ENCODE measurements at places on chromosomes 5 and 9.
A peak's percentile ranks its signal among the peaks of the same experiment; 100 is the strongest.

DNA sequence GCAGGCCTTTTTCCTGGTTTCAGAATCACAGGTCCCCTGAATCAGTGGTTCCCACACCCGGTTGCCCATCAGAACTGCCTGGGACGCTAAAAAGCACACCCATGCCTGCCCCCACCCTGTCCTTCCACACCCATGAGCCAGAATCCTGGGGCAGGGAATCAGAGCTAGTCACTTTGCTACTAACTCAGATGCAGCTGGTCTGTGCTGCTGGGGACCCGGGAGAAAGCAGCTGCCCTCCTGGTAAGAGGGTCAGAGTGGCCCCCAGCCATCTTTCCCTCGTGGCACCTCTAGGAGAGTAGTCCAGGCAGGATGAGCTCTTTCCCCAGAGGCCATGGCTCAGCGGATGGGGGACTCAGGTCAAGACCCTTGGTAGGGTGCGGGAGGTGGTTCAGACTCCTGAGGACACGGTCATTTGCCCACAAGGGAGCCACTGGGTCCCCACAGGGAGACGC, 11.3 kb upstream of the NUP214 start:
- no peak for DNase-seq

- no peak for DNase-seq
Observed at GRCh38 chr9:94881454-94881853, 155.0 kb downstream of the AOPEP start.

DNA sequence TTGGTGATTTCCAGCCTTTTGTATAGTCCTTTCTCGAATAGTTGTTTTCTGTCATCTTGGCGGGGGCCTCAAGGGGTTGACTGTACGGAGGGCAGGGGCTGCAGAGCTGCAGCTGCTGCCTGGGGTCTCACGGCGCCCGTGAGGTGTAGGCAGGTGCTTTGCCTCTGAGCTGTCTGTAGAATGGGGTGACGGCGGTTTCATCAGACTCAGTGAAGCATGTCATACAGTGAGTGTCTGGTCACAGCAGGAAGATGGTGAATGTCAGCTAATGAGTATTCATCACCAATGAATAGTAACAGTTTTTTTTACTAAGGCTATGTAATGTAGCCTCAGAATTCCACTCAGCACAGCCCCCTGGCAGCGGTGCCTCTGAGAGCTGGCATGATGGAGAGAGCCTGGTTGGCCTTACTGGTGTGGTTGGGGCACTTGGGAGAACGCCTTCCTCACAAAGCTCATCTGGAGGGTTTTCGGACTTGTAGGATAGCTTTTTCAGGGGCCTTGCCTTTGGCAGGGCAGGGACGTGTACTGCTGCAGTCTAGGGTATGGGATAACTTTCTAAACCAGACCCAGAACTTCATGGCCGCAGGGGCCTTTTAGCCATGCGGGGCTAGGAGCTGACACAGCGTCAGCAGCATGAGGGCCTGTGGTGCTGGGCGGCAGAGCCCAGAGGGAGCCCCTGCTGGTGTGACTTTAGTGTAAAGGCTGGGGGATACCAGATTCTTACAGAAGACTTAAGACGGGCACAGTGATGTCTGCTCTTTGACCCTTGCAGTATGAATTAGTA, 15.0 kb downstream of the TENT4A start:
- DNase-seq = peak; percentile 28

DNA sequence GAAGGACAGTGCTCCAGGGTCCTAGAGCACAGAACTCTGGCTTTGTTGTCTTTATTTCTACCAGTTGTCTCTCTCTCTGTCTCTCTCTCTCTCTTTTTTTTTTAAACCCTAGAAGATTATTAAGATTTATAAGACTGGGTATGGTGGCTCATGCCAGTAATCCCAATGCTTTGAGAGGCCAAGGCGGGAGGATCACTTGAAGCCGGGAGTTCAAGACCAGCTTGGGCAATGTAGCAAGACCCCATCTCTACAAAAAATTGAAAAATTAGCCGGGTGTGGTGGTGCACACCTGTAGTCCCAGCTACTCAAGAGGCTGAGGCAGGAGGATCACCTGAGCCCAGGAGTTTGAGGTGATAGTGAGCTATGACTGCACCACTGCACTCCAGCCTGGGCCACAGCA, 65.0 kb upstream of the ABL1 start:
- DNase-seq = no peak

GRCh38 chr9:126404459-126404858, 77.8 kb downstream of the MVB12B start:
- no peak for DNase-seq

DNA sequence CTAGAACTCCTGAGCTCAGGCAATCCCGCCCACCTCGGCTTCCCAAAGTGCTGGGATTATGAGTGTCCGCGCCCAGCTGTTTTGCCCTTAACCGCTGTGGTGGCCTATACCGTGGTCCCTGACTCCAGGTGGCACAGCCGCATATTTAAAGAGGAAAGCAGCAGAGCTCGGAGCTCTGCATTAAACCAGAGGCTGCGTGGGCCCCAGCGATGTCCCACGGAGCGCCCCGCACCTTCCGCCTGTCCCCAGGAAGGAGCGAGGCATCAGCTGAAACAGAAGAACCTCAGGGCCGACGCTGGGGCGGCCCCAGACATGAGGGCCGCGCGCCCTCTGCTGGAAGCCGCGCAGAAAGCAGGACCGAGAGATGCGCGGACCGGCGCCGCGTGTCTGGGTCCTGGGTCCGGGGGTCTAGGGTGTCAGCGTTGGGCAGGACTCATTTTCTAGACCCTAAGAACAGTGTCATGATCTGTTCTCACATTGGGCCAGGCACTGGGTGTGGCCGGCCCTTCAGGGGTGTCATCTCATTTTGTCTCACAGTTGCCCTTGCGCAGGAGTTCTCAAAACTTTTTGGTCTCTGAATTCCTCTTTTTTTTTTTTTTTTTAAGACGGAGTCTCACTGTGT, 37.7 kb downstream of the LAMC3 start:
- DNase-seq = no peak

GRCh38 chr9:125140576-125140975, 2.8 kb downstream of the SCAI start:
- no peak for DNase-seq

- no peak for DNase-seq
Observed at GRCh38 chr5:75656311-75657003, 45.2 kb downstream of the ANKDD1B start.

DNA sequence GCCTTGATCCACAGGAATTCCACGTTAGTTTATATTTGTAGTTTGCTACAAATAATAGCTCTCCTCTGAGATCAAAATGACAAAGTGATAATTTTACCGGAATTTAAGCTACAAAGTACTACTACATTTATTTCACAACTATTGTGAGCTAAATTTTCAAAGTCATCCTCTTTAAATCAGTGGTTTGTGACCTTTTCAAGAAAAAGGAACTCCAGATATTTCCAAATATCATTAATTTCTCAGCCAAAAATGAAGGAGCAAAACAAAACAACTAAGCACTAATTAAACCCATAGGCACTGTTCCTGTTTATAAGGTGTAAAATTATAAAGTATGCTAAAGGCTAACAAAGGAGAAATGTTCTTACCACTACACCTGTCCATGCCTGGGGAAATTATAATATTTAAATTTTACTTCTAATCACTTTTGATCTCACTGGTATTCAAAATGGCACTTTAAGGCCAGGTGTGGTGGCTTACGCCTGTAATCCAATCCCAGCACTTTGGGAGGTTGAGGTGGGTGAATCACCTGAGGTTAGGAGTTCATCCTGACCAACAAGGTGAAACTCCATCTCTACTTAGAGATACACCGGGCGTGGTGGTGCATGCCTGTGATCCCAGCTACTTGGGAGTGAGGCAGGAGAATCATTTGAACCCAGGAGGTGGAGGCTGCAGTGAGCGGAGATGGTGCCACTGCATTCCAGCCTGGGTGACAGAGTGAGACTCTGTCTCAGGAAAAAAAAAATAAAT, 77.5 kb downstream of the CEMIP2 start:
- DNase-seq = no peak

- DNase-seq = no peak
Observed at GRCh38 chr5:139659695-139660101, 11.5 kb downstream of the CXXC5 start.

DNA sequence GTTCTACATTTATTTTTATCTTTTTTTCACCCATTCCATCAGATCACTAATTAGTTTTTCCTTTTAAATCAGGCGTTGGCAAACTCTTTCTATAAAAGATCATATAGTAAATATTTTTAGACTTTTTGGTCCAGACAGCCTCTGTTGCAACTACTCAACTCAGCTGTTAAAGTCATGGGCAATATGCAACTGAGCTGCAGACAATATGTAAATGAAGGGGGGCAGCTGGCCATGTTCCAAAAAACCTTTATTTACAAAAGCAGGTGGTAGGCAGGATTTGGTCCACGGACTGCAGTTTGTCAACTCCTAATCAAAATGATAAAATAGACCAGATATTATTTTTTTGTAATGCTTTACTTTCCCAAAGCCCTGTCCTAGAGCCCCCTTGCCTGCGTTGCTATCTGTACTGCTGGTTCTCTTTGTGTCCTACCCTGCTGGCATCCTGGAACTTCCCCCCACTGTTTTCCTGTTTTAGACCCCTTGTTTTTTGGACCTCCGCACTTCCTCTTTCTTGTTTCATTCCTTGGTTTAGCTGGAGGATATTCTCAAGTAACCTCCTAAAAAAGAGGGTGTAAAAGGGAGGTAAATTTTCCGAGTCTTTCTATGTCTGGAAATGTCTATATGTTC, 24.7 kb upstream of the TNFSF8 start:
- DNase-seq = no peak

DNA sequence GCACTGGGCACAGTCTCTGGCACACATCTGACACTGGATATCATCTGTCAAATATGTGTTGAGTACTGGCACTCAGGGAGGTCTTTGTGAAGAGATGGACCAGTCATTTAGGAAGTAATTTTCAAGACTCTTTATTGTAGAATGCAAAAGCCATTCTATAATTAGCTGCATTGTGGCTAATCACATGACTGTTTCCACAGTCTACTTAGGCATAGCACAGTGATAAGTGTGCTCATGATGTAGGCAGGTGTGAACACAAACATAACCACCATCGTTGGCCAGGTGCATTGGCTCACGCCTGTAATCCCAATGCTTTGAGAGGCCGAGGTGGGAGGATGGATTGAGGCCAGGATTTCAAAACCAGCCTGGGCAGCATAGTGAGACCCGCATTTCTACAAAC, 62.2 kb downstream of the CFAP77 start:
- DNase-seq = peak; percentile 82

DNA sequence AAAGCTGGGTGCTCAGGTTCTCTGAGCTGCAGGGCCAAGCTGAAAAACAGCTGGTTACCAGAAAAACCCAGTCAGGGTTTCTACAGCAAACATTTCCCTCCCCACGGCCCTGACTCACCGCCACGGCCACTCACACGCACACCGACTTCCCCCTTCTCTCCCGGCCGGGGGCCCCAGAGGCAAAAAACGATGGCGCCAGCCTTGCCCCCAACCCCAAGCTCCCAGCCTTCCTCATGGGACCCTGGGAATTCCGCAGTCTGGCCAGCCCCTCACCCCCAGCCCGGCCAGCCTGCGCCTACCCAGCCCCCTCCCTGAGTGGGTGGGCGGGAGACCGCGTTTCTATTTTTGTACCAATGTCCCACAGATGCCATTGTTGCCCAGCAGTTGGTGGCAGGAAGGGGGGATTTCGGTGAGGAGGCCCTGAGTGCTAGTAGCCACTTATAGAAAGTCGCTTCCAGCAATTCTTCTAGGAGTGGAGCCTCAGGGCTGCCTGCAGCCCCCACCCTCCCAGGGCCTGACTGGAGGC, 18.4 kb downstream of the ENG start:
- DNase-seq = no peak

GRCh38 chr5:96172436-96172835, 210.8 kb upstream of the ELL2 start:
- no peak for DNase-seq

GRCh38 chr5:36739751-36740221, 133.4 kb downstream of the SLC1A3 start:
- DNase-seq = peak; percentile 22

GRCh38 chr9:95808011-95808410, 67.5 kb upstream of the ERCC6L2 start:
- DNase-seq = no peak

DNA sequence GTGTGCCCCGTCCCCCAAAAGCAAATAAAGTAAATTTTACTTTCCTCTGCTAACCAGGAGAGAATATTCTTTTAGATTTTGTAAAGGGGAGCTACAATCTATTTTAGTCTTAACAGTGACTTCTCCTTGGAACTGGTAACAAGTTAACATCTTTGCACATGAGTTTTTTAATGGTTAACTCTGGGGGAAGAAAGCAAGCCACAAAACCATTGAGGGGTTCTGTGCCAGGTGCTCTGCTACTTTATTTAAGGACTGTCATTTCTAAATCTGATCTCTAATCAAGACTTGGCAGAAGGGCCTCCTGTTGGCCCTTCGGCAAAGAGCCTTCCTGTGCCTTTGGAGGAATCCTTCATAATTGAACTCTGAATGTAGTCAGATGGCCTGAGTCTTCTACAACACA, 153.4 kb downstream of the SLC12A2 start:
- no peak for DNase-seq

DNA sequence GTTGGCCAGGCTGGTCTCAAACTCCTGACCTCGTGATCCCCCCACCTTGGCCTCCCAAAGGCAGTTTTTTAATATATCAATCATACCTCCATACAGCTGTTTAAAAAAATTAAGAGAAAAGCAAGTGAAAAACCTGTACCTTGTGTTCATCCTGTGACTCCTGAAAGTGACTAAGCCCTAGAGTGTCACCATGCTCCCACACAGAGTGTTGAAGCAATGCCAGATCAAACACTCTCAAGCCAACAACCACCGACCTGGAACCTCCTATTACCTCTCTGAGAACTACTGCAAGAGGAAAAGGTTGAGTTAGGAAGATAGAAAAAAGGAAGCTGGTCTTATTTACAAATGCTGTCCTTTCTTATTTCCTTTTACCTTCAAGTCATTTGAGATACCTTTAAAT, 123.5 kb downstream of the RASEF start:
- no peak for DNase-seq

DNA sequence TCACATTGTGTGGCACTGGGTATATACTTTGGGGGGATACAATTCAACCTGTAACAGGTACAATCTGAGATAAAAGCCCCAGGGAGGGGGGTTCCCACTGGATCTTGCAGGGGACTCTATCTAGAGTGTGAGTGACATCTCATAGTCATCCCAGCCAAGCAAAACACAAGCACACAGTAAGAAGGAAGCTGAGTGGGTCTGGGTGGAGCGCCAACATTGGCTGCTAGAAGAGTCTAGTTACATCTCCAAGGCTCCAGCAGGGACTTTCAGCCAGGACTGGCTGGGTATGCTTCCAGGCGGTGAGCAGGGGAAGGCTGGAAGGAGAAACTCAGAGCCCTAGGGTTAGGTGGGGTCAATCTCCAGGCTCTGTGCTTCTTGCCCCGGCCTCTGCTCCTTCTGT, 53.0 kb downstream of the IL31RA start:
- DNase-seq = no peak

GRCh38 chr9:86644675-86645034, 290.4 kb upstream of the TUT7 start:
- no peak for DNase-seq

- DNase-seq = peak; percentile 31
Observed at GRCh38 chr5:52560366-52560765, 227.3 kb upstream of the ITGA1 start.

DNA sequence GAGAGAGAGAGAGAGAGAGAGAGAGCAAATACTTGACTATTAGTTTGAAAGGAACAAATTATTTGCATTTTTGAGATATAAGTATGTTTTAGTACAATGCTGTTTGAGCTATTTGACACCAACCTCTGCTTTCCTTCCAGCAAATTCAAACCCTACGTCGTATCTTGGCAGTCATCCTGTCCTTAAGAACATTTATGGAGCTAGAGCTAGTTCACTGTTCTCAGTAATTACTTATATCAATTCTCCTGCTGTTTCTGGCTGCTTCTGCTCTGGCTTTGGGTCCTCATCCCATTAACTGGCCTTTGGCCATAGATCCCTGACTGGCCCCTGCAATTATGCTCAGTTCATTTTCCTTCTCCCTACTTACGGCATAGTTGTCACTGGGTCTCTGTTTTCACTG, 19.9 kb upstream of the ERAP2 start:
- no peak for DNase-seq

Measured in NCI-H1417 treated with DMSO at 0.1 percent for 48 hours (cell line).